ENCODE measurements at places on chromosomes 5 and 9.

- no peak for DNase-seq
Measured at GRCh38 chr5:54990841-54991258, 5.5 kb upstream of the ESM1 start.

GRCh38 chr5:146877783-146878475, 628 bp downstream of the PPP2R2B start:
- DNase-seq = peak; percentile 14

DNA sequence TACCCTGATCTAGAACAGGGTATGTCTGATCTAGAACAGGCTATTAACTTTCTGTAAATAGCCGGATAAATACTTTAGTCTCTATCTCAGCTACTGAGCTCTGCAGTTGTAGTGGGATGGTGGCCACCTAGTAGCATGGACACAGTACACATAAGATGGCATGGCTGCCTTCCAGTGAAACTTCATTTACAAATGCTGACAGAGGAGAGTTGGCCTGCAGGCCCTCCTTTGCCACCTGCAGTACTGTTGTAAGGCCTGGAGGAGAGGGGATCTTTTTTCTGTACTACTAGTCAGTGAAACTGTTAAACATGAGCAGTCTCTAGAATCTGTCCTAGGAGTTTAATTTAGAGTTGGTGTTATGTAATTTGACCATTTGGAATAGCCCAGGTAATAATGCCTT, 86.0 kb downstream of the TRIO start:
- no peak for DNase-seq

DNA sequence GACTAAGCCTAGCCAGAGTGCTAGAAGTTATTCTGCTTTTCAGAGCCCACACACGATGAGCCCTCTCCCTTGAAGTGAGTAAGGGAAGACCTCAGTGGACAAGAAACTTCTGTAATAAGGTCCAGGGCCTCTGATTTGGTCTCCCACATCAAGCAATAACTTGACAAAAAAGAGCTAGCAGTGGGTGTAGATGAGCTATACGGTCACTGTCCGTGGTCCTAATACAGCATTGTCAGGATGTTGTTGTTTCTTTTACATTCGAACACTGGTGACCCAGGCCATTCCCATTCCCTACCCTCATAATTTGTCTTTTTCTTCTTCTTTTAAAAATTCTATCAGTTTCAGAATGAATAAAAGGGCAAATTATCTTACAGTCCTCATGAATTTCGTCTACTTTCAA, 5.2 kb downstream of the PCSK1 start:
- no peak for DNase-seq

DNA sequence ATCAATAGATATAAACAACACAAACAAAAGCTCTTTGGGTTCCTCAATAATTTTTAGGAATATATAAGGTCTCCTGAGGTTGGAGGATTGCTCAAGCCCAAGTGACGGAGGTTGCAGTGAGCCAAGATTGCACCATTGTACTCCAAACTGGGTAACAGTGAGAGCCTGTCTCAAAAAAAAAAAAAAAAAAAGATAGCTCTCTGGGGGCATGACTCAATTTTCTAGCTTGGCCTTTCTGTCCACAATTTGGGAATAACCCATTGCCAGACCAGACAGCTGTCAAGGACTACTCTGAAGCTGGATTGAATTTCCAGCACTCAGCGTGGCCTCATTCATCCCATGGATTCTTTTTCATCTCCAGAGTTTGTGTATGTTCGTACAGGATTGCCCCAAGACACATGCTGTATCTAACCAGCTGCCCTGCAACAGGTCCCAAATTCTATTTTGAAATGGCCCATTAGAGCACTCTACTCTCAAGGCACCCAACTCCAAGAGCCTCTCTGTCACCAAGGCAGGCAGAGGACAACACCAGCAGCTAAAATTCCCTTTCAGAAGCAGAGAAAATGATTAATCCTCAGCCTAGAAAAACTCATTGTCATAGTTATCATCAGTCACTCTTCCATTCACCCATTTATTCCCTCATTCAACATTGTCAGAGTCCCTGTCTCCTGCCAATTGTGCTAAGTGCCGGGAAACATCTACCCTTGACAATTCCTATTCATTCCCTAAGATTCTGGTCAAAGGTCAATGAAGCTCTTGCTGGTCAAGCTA, 8.7 kb downstream of the FAM193B start:
- no peak for DNase-seq

DNA sequence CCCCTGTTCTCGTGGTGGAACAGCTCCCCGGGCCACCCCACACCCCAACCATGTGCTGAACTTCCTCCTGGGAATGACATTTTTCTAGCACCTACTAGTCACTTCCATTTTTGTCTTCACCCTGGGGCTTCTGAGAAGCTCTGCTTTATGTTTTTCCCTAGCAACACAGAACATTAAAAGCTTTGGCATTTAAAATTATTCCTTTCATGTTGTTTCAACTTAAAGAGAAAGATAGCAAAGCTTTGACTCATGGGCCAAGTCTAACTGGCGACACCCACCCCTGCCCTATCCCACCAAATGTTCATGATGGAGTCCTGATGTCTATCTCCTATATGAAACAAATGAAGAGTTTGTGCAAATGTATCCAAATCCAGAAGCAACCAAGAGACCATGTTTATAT, 22.4 kb downstream of the BOD1 start:
- DNase-seq = no peak

- no peak for DNase-seq
Measured at GRCh38 chr9:138099803-138100598, 222.4 kb downstream of the CACNA1B start.

GRCh38 chr5:36946101-36946500, 69.5 kb downstream of the NIPBL start:
- DNase-seq = no peak

DNA sequence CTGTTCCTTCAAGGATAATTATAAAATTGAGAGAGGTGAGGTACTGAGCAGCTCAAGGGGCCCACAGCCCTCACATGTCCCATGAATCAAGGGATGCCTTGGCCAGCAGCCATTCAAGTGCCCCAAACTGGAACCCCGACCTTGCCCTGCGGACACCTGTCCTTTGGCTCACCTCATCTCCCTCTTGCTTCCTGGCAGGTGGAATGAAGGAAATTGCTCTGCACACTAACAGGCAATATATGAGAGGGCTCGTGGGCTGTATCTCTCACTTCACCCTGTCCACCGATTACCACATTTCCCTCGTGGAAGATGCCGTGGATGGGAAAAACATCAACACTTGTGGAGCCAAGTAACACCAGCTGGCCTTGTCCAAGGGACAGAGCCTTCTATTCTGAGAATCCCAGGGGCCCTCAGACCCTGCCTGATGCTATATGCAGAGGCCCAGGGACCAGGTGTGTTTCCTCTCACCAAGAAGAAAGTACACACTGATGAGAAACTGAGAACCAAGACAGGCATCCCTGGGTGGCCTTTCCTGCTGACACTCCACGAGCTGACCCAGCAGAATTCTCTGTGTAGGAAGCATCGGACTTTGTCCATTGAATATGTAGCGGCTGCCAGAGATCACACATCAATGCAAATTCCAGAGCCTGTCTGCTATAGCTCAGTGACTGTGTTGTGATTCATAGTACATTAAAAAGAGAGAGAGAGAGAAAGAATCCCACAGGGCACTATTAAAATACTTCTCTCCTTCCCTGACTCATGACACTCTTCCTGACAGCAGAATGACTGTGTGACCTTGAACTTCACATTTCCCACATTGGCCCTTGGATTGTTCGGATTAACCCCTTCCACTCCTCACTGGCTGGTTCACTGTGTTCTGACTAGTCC, 92.6 kb downstream of the LIFR start:
- DNase-seq = no peak

GRCh38 chr5:81554647-81555046, 160.7 kb upstream of the ACOT12 start:
- no peak for DNase-seq

GRCh38 chr5:38466424-38467189, 89.8 kb downstream of the LIFR start:
- no peak for DNase-seq

GRCh38 chr5:77463905-77464304, 28.2 kb downstream of the WDR41 start:
- no peak for DNase-seq

- DNase-seq = no peak
Measured at GRCh38 chr9:126853667-126854066, 6.8 kb upstream of the ZBTB34 start.

GRCh38 chr9:110828264-110828663, 159.7 kb downstream of the MUSK start:
- no peak for DNase-seq

DNA sequence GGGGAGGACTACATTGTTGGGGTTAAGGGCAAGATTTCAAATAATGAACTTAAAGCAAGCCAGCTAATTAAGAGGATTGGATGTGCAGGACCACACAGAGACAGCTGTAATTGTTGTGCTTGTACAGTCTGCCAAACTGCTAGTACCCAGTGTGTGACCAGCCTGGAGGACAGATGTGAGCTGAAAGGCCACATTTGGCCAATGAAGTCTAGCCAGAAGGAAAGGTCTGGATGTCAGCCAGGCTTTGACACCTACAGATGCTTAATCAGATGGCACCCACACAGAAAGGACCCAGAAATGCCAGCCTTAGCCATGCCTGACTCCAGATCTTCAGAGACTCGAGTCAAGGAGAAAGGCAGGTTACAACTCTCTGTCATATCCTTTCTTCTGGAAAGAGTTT, 491.1 kb downstream of the KIF4B start:
- no peak for DNase-seq

GRCh38 chr5:134561871-134562296, 36.4 kb downstream of the JADE2 start:
- DNase-seq = no peak

DNA sequence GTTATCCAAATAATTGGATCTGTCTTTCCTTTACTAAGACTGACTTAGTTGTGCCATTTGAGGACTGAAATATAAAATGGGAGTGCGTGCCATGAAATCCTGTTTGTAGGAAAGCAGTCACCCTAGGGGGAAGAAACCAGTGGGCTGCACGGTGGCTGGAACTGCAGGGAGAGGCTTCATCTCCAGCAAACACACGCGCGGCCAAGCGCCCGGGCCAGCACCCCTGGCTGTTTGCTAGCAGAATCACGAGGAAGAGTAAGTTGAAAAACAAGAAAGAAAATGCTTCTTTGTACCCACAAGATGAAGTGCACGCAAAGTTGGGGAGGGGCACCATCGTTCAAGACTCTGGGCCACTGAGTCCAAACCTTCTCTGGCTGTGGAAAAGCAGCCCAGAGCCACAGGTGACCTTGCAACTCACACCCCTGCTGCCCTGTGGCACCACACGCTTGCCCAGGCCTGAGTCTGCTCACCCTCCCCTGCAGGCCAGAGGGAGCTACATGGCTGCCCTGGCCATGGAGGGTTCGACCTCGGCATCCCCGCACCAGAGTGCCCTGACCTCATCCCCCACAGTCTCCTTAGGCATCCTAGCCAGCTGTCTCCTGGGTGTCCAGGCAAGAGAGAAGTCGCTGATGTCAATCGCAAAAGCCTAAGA, 55.2 kb downstream of the IRX2 start:
- DNase-seq = no peak

GRCh38 chr5:54671681-54672080, 154.1 kb downstream of the SNX18 start:
- DNase-seq = no peak

- DNase-seq = no peak
Measured at GRCh38 chr5:174625591-174626350, 98.6 kb upstream of the MSX2 start.

DNA sequence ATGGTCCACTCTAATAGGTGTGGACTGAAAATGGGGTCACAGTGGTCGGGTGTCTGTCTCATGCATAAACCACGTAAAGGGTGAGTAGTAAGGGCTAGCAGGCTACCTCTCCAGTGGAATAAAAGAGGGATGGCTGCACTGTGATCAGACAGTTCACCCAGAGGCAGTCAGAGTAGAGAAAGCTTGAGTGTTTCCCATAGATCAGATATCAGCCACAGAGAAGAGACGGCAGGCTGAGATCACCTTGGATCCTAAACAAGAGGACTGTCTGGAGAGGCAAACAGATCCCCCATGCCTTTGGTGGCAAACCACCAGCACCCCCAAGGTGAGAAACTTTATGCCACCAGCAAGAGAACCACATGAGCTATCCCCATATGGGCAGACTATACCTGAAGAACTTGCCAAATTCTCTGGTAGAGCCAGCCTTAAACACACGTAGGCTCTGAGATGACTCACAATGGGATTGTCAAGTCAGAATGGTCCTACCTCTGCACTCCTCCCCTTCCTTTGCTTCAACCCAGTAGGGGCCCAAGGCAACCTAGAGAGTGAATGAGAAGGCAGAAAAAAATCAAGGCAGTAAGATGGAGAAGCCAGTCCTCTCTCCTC, 205.2 kb upstream of the MAP3K1 start:
- no peak for DNase-seq
